ENCODE measurements at places on chromosomes 6 and 20. TPM values are rescaled to one million over a fixed set of nuclear protein-coding genes. Genes with fewer than 3 reads are reported as not detected.

GRCh38 chr6:100613656-100614055, 148.9 kb upstream of the SIM1 start:
- DNase-seq = no peak

DNA sequence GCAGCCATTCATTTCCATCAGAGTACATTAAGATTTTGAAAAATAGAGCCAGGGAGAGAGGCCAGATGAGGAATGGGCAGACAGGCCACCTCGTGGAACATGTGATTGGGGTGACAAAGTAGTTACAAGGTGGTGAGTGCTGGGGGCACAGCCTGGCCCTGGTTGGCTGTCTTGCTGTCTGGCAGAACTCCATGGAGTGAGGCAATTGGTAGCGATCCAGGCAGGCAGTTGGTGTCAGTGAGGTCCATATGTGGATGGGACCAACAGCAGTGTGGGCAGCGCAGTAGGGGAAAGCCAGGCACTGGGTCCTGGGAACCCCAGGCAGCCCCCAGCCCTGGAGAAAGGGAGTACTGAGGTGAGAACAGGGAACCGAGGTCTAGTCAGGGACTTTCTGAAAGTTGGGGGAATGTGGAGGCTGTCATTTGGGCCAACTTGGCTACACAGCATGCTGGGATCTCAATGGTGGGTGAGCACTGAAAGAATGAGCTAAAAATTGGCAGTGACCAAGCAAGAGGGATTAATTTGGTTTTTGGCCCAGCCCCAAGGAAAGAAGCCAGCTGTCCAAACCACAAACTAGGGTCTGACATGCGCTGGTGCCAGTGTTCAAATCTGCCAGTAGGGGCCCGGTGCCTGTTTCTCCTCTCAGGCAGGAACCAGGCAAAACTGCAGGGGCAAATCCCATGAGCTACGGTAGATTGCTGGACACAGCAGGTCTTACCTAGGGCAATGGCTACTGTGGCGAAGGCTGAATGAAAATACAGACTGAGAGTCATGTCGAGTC, 61.4 kb upstream of the E2F3 start:
- DNase-seq = no peak

GRCh38 chr20:38818113-38819065, 12.9 kb downstream of the PPP1R16B start:
- no peak for DNase-seq

- no peak for DNase-seq
These were observed 10.4 kb upstream of the FKBPL start for GRCh38 chr6:32140420-32141046.

DNA sequence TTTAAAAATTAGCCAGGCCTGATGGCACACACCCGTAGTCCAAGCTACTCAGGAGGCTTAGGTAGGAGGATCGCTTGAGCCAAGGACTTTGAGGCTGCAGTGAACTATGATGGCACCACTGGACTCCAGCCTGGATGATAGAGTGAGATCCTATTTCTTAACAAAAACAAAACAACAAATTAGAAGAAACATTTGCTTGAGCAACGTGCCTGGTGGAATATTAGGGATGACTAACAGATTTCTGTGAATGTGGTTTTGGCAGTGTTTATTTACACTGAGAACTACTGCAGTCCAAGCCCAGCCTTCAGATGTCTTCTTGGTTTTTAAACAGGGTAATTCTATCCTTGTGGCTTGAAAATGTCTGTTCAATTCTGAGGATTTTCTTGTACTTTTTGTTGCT, 9.2 kb downstream of the PPP1R3G start:
- no peak for DNase-seq

GRCh38 chr6:125906158-125906998, 50.2 kb upstream of the HINT3 start:
- DNase-seq = no peak

DNA sequence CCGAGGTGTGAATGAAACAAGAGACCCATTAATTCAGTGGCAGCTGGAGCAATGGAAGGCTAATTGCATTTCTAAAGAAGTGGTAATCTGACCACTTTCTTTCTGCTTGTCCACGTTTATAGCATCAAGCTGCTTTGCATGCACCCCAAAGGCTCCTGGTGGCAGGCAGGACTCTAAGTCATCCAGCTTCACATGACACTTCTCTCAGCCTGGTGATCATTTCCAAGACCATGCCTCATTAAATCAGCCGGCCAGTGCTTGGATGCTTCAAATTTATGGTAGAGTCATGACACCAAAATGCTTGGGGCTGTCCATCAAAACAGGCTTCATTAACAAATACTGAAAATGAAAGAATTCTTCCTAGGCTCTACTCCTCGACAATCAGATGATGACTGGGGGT, 614.9 kb downstream of the DOK5 start:
- DNase-seq = no peak

DNA sequence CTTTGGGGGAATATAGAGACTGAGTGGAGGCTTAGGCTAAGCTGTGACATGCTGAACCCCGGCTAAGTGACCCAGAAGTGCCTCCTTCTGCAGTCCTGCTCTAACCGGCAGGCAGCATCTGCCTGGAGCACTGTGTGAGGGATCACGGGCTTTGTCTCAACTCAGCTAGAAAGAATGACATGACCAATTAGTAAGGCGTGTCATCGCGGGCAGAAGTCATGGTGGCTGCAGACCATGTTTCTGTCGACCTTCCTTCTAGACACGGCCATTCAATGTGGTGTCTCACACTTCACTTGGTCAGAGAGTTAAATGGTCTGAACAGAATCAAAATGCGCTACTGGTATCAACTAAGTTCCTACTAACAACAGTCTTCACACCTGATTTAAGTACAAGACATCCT, 35.0 kb downstream of the HUS1B start:
- DNase-seq = no peak

DNA sequence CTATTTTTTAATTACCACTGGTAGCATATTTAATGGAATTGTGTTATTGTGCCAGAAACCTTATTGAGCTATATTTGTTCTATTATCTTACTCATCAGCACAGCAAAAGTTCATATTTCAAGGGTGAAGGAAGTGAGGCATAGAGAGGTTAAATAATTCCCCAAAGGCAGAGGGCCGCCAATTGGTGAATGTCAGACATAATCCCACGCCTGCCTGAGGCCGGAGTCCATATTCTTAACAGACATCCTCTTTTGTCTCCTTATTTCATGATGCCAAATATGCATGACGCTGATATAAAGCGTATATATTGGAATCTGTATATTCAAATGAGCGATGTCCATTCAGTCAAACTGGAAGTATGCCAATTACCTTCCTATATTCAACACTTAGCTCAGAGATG, 505.0 kb upstream of the SLC35B3 start:
- no peak for DNase-seq

GRCh38 chr20:60395991-60396390, 437.8 kb downstream of the CDH26 start:
- DNase-seq = no peak

- DNase-seq = no peak
These were observed 929.5 kb downstream of the KIF16B start for GRCh38 chr20:15643713-15644112.

BMP7 gene
- total RNA-seq = 14.2 TPM

LAMA2 gene
- total RNA-seq = 339 TPM

RALGAPB gene
- 45.9 TPM for total RNA-seq

CST7 gene
- not detected for total RNA-seq

SCRT2 gene
- not detected for total RNA-seq

GLP1R gene
- 2.0 TPM for total RNA-seq

AFDN gene
- total RNA-seq = 179 TPM

Measured in tibial nerve (tissue), 4 donors.